ENCODE measurements at places on chromosomes 5 and 9.

- no peak for DNase-seq
Observed at GRCh38 chr9:69762527-69762926, 2.7 kb upstream of the PTAR1 start.

DNA sequence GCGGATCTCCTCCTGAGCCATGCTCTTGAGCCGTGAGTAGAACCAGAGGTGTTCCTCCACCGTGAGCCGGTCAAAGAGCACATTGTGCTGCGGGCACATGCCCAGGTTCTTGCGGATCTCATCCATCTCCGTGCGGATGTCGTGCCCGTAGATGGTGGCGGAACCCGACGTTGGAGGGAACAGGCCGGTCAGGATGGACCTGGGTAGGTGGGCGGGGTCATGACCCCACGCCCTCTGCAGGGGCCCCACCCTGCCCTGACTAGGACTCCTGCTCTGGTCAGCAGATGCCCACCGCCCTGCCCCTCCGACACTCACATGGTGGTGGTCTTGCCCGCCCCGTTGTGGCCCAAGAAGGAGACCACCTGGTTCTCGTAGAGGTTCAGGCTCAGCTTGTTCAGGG lies 12.1 kb downstream of the ABCA2 start:
- no peak for DNase-seq

DNA sequence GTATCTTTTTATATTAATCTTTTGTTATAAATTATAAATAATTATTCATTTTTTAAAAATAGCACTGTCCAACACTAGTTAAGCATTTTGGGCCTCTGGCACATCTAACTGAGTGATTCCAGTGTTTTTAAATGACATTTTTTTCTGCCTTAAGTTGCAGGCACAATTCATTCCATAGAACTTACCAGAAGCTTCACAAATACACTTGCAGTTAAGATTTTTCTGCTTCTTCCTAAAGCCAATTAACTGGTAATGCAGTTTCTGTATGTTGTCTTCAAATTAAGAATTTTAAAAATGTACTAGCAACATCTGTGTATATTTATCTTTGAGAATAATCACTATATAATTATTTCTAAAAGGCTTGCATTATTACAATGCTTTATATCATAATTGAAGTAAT lies 11.2 kb upstream of the NFIB start:
- no peak for DNase-seq

GRCh38 chr9:134076644-134077043 lies 8.8 kb upstream of the BRD3 start:
- DNase-seq: no peak

GRCh38 chr9:120696551-120697230 lies 17.6 kb downstream of the MEGF9 start:
- no peak for DNase-seq

- DNase-seq: no peak
Observed at GRCh38 chr5:131491749-131492148, 143.3 kb downstream of the RAPGEF6 start.

DNA sequence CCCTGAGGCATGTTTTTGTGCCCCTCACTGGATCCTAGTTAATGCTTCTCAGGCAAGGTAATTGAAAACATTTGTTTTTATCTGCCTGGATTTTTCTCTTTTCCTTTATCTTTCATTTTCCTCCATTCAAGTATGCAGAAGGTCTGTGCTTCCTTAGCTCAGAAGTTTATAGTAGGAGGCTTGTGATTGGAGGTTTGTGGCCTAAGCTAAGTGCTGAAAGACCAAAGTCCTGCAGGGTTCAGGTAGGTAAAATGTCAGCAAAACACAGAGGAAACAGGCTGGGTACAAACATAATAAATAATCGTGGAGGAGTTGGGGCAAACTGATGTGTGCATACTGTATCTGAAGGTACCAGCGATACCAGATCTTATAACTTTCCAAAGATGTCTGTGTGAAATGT lies 230.9 kb upstream of the KLF4 start:
- no peak for DNase-seq

DNA sequence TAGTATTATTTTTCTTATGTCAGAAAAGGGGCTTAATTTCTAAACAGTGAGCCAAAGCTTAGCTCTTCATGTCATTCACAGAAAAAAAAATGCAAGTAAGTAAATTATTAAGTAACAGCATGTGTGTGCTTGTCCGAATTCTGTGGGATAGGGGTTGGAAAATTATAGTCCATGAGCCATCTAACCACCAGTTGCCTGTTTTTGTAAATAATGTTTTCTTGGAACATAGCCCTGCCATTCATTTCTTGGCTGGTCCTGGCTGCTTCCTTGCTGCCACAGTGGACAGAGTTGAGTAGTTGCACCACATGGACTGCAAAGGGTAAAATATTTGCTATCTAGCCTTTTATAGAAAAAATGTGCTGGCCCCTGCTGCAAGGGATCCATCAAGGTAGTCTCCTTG lies 513.7 kb upstream of the WWC1 start:
- no peak for DNase-seq

DNA sequence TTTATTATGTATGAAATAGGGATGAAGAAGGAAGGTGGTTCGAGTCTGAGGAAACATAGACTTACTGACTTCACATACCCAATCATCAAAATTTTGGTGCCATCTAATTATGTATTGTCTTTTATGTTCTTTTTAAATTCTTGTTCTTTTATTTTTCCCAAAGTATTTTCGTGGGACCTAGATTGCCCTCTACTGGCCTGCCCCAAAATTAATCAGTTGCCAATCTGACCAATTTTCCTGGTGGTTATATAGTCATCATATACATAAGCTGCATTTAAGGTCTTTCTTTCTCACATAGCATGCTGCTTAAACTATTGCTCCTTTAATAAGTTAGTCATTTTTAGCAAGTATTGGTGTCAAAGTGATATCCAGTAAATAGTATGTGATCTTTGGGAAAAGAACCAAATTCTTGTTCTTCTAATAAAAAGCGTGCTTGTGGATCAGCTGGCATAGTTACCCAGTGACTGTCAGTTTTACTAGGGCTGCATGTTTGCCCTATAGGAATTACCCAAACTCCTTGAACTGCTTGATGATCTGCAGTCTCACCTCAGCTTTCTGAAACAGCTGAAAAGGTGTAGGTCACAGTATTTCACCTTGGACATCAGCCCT lies 223.5 kb downstream of the SH3GL2 start:
- DNase-seq: no peak

DNA sequence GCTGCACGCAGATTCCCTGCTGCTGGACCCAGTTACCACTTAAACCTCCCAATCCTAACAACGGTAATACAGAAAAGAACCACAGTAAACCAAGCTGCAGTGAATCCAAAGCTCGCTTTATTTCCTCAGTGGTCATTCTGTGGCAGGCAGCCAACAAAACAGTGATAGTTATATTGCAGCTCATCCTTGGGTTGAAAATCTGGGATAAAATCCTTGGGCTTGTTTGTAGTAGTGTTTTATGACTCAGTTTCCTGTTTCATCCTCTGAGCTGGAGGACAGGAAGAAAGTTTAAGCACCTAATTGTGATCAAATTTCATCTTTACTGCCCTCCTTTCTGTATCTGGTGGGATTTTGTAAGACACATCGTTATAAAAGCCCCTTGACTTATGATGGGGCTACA lies 31.4 kb downstream of the HMGCR start:
- no peak for DNase-seq

GRCh38 chr9:35110327-35110761 lies 5.3 kb downstream of the ATOSB start:
- DNase-seq: no peak

GRCh38 chr5:160506006-160507004 lies 84.7 kb downstream of the PTTG1 start:
- DNase-seq: no peak

- no peak for DNase-seq
Observed at GRCh38 chr9:130120299-130120587, 52.0 kb upstream of the NCS1 start.

DNA sequence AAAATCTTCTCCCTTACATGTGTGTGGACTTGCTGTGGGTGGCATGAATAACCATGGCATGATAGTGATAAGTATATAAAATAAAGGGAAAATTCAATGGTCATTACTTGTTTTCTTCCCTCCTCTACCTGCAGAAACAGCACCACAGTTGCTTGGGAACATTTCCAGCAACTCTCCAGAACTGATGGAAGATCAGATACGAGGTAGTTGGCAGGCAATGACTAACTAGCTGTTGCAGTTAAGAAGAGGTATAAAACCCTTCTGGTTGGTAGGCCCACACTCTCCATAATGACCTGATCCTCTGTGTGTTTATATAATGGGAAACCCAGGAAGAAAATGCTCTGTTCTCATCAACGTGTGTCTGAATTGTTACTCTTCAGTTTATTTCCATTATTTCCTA lies 185.9 kb downstream of the SYK start:
- no peak for DNase-seq

DNA sequence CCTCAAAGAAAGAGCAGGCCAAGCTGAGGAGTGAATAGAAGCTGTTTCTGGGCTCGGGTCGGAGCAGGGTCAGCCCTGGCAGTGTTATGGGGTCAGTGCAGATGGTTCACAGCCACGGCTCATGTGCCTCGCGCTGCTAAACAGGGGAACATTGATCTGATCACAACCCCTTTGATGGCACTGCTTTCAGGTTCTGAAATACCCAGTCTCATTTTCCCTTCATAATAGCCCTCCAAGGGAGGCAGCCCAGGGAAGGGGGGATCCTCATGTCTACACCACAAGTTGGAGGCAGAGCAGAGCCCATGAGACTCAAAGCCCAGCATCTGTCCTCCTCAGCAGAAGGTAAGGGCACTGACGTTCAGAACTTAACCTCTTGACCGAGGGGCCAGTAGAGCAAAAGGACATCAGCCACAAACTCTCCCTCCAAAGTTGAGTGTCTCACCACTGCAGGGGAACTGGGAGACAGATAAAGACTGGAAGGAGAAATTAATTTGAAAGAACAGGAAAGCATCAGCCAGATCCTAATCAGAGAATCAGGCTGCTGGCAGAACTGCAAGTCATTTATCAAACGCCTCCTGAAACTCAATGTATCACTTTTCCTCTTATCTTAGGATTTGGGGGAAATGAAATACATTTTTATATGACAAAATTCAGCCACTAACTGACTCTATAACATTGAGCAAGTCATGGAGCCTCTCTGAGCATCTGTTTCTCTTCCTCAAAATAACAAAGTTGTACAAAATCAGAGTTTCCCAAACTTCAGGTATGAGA lies 110.6 kb downstream of the SH3TC2 start:
- DNase-seq: no peak

DNA sequence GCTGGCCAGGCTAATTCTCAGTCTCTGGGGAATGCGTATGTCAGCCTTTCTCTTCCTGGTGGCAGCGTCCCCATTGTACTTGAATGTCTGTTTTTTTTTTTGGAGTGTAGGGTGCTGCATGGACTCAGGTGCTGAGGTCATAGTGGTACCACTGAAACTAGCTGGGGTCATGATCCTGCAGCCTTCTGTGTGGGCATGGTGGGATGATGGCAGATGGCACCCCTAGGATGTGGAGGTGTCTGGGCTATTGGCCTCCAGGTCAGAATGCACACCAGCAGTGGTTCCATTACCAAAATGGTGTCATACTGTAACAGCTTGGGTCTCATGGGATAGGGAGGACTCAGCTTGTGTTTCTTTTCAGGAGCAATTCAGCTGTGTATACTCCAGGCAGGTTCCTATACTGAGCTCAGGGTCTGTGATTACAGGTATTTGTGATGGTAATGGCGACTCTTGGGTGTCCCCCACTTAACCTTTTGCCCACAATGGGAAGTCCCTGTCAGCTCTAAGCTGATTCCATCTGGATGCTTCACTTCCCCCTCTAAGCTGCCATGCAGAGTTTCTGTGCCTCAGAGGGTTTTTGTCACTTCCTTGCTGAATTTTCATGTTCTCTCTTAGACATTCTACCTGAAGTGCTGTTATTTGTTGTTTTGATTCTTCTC lies 17.9 kb downstream of the HSD17B4 start:
- no peak for DNase-seq

- no peak for DNase-seq
Observed at GRCh38 chr5:31412324-31412723, 119.6 kb downstream of the DROSHA start.

- no peak for DNase-seq
Observed at GRCh38 chr5:106089073-106089472, 1581.7 kb downstream of the EFNA5 start.

DNA sequence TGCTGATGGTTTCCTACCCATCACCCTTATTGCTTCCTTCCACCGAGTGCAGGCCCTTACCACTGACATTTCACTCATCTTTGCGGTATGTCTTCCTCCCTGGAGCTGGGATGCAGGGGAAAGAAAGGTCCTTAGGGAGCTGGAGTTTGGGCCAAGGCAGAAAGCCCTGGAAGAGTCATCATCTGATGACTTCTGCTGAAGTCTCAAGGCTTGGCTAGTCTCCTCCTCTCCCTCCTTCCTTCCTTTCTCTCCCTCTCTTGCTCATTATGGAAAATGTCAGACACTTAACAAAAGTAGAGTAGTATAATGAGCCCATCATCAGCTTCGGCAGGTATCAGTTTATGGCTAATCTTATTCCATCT lies 40.0 kb downstream of the LARP1 start:
- no peak for DNase-seq

DNA sequence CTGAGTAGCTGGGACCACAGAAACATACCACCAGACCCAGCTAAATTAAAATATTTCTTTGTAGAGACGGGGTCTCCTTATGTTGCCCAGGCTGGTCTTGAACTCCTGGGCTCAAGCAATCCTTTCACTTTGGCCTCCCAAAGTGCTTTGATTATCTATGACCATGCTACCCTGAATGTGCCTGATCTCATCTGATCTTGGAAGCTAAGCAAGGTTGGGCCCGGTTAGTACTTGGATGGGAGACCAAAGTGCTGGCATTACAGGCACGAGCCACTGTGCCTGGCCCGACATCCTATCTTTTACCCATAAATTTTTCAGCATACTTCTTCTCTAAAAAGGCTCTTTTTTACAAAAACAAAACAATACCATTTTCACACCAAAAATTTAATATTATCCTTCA lies 137.0 kb upstream of the LRRTM2 start:
- DNase-seq: no peak

DNA sequence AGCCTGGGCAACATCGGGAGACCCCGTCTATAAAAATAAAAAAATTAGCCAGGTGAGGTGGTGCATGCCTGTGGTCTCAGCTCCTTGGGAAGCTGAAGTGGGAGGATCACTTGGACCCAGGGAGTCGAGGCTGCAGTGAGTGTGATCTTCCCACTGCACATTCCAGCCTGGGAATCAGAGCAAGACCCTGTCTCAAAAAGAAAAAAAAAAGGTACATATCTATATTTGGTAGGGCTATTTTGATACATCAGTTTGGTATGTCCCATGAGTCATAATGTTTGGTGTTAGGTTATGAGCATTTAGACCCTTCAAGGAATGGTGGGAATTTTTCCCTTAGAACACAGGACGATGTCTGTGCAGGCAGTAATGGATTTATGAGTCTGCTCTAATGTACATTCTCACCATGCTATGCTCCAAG lies 55.3 kb upstream of the POU4F3 start:
- no peak for DNase-seq

DNA sequence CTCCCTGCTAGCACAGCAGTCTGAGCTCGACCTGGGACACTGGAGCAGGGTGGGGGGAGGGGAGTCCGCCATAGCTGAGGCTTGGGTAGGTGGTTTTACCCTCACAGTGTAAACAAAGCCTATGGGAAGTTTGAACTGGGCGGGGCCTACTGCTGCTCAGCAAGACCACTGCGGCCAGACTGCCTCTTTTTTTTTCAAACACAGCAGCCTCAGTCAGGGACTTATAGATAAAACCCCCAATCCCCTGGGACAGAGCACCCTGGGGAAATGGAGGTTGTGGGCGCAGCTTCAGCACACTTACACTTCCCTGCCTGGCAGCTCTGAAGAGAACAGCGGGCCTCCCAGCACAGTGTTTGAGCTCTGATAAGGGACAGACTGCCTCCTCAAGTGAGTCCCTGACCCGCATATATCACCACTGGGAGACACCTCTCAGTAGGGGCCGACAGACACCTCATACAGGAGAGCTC lies 151.1 kb upstream of the APC start:
- DNase-seq: no peak

All from stimulated activated CD4-positive, alpha-beta T cell treated with anti-CD3 and anti-CD28 coated beads, TNF-alpha, amount 100 ng/mL, for 1 hour (primary cell).